Kasumi-1 (cell line): ENCODE measurements at places on chromosomes 12 and 14.
A peak's percentile ranks its signal among the peaks of the same experiment; 100 is the strongest.

DNA sequence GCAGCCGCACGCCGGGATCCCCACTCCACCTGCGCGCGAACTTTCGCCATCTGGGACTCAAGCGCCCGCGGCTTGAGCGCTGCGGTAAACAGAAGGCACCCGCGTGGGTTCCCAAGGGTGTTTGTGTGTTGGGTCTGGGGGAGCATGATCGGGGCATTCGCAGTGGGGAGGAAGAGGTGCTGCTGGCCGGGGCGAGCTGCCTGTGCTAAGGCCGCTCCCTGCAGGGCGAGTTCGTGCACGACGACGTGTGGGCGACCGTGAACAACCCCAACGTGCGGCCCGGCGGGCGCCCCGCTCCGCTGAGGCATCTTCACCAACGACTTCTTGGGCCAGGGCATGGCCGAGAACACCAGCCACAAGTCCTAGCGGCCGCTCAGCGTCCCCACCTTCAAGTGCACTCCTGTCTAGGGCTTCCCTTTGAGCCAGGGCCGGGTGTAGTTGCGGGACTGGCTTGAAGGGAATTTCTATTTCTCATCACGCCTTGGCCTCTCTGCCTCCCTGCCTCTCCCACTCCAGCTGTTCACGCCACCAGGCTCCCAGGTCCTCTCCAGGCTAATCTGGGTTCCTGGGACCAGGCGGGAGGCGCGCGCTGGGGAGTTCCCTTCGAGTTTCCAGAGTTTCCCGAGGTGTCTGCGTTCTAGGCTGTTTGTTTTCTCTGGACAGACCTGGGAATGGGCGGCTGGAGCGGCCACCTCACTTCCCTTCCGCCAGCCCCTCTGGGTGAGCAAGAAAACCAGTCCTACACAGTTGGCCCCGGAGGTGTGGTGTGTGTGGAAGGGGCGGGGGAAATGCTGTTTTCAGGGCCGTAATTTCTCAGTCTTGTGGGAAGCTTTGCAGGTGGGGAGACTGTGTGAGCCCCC, 417.8 kb upstream of the TMTC1 start:
- DNase-seq: no peak

- DNase-seq: no peak
Observed at GRCh38 chr12:80936642-80937390, 918 bp downstream of the LIN7A start.

DNA sequence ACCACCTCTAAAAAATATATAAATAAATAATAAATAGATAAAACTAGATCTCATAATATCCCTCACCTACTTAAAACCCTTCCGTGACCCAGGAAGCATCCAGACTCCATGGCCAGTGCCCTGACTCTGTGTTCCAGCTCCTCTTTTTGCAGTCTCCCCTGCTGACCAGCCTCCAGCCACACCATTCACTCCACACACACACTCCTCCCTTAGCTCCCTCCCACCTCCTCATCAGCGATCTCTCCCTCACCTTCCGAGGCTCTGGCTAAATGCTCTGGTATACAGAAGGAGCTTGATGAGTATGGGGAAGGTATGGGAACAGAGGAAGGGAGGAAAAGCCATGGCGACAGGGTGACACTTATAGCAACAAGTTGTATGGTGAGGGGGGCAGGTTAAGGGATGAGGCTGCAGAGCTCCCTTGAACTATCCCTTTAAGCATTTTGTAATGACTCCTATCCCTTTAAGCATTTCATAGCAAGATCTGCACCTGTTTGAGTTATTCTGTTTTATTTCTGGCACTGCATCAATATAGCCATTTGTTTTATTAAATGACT, 26.1 kb upstream of the EIF4B start:
- no peak for DNase-seq

GRCh38 chr14:100065111-100065871, at the start of gene EVL:
EVL (plus strand) TSS chr14:100065422; CDS start chr14:100065501, 79 bp downstream.
- DNase-seq: peak; percentile 84

DNA sequence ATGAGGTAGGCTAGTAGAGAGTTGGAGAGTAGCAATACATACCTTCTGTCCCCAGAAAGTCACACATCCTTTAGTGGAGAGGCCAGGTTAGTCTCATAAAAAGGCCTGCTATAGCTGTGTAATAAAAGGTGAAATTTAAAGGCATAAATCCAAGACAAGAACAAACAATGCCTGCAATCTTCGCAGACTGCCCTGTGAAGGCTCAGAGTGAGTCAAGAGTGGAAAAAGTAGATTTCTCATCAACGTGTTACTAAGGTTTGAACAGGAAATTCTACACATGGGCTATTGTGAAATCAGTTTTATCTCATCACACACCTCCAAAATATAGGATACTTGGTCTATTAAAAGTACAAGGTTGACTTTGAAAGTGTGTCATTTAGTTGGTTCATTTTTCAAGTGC, at the start of gene KLRC1:
KLRC1 (minus strand) TSS at position 222 of the 400 bp plus-strand sequence. CDS start 2,221 bp downstream, outside the sequence.
- DNase-seq: no peak

DNA sequence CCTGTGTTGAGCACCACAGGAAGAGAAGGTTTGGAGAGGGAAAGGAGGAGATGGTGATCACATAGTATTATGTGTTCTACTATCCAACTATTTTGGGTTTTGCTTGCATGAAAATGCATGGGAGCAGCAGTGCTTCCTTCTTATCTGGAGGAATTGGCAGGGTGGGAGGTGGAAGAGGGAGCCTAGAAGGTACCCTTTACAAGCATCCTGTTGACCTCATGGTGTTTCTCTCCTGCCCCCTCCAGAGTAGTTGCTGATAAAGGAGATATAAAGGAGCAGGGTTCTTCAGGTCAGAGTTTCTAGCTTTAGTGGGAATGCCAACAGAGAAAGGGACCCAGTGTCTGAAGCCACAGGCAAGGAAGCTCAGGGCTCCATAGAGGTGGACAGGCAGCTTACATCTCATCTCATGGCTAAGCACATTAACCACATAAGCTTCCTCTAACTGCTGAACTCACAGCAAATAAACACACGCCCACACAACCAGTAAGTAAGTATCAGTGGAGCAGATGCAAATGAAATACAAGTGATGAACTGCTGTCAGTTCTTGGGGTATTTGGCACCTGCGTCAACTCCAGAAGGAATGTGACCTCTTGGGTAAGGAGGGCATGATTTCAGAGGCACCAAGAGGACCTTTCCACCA, 174.2 kb upstream of the SLC38A2 start:
- peak; percentile 47 for DNase-seq

DNA sequence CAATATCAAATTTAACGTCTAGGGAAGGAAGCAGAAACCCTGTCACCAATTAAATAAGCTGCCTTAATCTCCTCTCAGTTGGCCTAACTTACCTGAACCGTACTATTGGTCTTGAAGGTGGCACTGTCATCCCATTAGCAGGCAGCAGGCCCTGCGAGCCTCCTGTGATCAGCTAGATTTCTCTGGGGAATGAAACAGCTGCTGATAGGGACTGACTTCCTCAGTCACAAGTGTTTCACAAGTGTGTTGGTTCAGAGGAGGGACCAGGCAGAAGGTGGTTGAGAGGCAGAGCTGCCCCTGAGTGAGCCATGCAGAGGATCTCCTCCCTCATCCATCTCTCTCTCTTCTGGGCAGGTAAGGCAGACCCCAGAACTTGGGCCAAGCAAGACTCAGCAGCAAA, 166.8 kb downstream of the DAD1 start:
- DNase-seq: peak; percentile 26

GRCh38 chr12:2884810-2885209, 5.9 kb upstream of the TULP3 start:
- DNase-seq: no peak

GRCh38 chr12:108181095-108181454, 52.0 kb downstream of the WSCD2 start:
- DNase-seq: no peak

DNA sequence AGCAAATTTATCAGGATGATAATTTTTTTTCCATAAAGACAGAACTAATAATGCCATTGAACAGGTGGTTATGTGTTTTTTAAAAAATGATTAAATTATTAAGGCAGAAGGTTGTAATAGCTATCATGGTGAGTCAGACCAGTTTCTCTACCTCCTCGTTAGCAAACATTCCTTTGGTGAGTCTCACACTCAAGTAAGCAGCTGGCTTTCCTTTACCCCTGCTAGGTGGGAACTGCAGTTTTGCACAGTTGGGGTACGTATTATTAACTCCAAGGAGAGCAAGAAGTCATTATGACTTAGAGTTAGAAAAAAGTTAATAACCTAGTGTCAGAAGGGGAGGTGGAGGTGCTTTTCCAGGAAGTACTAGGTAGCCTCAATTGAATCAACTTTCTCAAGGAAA, 165.3 kb downstream of the SNAPC1 start:
- DNase-seq: no peak

GRCh38 chr12:46005151-46005797, 14.9 kb upstream of the SCAF11 start:
- DNase-seq: peak; percentile 62

DNA sequence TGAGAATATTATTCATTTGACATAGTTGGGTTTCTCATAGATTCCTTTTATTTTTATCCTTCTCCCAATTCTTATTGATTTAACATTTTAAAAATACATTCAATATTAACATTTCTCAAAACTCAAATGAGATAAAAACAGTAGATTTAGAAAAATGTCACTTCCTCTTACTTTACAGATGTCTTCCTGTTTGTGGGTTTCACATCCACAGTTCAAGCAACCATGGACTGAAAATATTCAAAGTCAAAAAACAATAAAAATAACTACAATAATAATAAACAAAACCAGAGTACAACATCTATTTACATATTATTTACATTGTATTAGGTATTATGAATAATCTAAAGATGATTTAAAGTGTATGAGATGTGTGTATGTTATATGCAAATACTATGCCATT, 111.3 kb upstream of the SLC16A7 start:
- DNase-seq: peak; percentile 36
